ENCODE measurements at places on chromosomes 7 and 10.

DNA sequence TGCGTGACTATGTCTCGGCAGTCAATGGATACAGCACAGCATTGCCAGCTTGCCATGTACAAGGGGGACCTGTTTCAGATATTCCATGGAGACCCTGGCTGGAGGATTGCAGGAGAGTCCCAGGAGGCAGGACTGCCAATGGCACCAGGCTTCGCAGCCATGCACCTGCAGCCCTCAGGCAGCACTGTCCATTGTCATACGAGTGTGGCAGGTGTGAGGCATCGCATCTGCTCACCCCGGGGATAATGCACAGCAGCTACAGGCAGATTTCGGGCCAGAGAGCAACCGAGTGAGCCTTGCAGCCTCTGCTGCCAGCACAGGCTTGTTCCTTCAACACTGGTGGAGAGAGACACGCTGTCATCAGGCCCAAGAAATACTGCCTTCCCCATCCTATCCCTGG lies 415.1 kb downstream of the PAXIP1 start:
- DNase-seq: no peak

GRCh38 chr7:70615066-70615606 lies 516.8 kb upstream of the GALNT17 start:
- no peak for DNase-seq

DNA sequence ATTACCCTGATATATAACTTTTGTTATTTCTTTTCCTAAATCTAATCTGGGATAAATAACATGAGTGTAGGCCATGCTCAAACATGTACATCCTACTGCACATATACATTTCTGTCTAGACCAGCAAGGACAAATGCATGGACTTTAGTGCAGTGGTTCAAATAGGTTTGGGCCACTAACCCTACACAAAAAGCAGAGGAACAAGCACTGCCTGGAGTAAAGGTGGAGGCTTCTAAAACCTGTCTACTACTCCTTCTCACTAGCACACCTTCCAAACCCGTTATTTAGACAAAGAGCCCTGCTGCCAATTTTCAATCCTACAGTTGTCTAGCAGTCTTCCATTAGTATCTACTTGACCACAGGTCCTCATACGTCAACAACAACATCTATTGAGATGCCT lies 34.8 kb downstream of the SGCE start:
- DNase-seq: no peak

GRCh38 chr10:91088300-91089140 lies 131.9 kb upstream of the PCGF5 start:
- DNase-seq: peak; percentile 42

DNA sequence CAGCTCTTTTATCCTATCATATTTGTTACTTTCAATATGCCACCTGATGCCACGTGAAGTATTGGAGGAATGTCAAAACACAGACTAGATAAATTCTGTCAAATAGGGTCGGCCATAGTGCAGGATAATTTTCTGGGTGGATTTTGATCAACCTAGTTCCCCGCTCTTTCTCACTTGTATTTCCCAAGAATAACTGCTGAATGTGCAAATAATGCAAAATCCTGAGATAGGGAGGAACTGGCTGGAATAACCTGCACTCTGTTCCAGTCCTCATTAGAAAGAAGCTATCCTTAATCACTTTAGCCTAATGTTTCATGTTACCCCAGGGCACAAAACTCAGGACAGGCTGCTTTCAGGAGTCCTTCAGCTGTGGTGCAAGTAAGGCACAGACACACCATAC lies 33.9 kb downstream of the ZWINT start:
- no peak for DNase-seq

- DNase-seq: no peak
Observed at GRCh38 chr7:115056019-115056418, 134.1 kb downstream of the MDFIC start.

DNA sequence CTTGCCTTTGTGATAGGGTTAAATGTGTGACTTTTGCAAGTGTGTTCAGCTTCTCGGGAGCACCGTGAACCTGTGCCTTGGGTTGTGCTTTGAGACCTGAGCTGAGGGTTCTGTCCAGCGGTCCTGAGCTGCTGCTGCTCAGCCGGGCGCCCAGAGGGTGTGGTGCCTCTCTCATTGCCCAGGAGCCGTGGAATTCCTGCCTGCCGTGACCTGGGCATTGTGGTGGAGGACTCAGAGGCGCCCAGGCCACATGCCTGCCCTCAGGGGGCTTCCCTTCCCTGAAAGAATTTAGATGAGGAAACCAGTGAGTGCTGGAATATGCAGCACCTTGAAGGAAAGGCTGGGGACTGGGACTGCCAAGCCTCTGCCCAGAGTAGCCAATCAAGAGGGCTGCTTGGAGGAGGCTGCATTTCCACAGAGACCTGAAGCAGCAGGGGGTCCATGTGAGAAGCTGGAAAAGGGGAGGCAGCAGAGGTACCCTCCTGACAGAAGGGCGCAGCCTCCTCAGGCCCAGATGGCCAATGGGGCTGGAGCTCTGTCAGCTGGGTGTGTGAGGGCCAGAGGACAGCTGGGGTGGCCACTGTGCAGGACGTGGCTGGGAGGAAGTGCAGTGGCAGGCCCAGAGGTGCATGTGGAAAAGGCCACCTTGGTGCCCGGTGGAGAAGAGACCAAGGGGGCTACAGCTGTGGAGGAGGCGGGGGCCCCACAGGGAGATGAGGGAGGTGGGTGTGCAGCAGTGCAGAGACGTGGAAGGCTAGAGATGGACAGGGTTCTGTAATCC lies 107.3 kb downstream of the NKX6-2 start:
- no peak for DNase-seq

- DNase-seq: no peak
Observed at GRCh38 chr7:149703044-149703650, 70.2 kb downstream of the ZNF467 start.

DNA sequence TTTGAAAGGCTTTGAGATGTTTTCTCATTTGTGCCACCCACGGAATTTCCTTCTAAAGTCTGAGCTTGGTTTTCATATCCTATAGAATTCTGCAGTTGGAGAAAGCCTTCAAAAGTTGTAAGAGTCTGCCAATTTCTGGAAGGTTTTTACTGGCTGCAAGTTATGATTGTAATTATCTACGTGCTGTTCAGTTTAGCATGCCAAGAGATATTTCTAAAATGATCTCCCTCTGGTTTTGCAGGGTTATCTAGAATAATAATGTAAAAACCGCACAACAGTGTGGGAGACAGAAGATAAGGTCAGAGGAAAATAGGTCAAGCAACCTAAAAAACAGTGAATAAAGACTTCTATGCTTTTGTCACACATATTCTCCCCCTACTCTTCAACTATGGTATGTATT lies 69.3 kb downstream of the MTERF1 start:
- no peak for DNase-seq

GRCh38 chr7:30968747-30969603 lies 5.2 kb downstream of the GHRHR start:
- DNase-seq: no peak

GRCh38 chr7:24517166-24517565 lies 56.1 kb upstream of the PALS2 start:
- no peak for DNase-seq

DNA sequence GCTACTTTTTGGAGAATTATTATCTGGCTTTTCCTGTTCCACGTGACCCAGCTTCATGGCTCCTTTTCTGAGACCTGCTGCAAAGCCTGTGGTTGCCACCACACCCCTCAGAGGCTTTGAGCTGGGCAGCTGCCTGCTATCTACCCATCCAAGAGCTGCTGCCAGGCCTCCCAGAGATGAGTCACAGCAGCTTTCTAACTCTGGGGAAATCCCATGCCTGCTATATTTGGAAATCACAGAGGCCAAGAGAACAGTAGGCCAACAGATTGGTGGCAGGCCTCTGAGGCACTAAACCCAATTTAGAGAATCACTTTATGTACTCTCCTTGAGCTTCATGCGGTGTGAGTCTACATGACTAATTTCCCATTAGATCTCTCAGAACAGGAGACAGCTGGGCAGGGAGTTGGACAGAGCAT lies 35.2 kb downstream of the SGCE start:
- DNase-seq: peak; percentile 86

DNA sequence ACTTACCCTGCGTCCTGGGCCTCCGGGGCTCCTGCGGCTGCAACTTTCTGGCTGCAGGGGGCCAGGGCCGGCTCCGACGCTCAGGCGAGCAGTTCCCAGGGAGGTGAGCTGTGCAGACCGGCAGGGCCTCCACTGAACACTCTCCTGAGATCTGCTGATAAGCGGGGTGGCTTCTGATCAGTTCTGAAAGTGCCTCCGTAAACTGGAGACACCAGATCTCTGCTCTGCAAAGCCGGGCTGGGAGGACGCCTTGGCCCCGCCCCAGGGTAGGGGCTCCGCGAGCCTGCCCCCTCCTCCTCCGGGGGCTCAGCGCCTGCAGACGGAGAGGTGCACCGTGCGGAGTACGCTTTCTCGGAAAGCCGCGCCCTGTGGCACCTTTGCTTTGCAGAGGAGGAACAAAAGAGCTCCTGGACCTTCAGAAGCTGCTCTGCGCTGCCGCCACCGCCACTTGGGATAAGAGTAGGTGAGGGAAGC lies 141.3 kb upstream of the VKORC1L1 start:
- DNase-seq: no peak

- DNase-seq: no peak
Observed at GRCh38 chr7:154871507-154871906, 131.4 kb downstream of the PAXIP1 start.

GRCh38 chr7:30625283-30625682 lies 30.6 kb downstream of the GARS1 start:
- no peak for DNase-seq

DNA sequence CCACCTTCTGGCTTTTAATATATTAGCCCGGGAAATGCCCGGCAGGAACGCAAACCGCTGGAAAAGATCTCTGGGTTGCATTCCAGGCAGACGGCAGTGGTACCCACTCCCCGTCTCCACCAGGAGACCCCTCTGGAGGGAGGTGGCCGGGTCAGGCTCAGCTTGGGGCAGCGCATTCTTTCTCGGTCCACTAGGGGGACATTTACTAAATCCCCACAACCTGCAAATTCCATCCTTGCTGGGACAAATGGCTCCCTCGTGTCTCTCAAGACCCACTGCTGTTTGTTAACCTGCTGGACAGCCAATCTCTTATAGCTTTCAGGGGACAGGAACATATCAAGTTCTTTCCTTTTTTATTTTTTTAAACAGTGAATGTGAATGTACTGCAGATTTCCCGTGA lies 45.8 kb upstream of the CARD11 start:
- peak; percentile 47 for DNase-seq

- DNase-seq: no peak
Observed at GRCh38 chr10:23294638-23295247, 49.9 kb downstream of the C10orf67 start.

GRCh38 chr10:118868589-118868988 lies 113.8 kb upstream of the CACUL1 start:
- no peak for DNase-seq

DNA sequence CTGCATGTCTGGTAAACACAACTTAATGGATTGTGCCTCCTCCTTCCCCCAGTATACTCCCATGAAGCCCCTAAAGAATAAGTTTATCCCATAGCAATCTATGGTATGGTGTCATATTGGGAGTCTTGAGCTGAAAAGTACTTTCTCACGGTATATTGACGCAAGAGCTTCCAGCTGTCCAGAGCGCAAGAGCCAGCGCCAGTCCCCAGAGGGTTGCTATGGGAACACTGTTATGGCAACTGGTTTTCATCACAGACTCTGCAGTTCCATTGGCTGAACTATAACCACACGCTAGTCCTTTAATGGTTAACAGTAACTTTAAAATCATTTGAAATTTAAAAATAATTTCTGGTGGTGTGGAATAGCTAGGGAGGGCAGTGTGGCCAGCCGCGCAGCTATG lies 46.9 kb downstream of the PRPF18 start:
- DNase-seq: no peak

GRCh38 chr10:86393362-86393761 lies 26.8 kb upstream of the GRID1 start:
- DNase-seq: no peak

- no peak for DNase-seq
Observed at GRCh38 chr10:54650547-54650946, 150.5 kb downstream of the PCDH15 start.

DNA sequence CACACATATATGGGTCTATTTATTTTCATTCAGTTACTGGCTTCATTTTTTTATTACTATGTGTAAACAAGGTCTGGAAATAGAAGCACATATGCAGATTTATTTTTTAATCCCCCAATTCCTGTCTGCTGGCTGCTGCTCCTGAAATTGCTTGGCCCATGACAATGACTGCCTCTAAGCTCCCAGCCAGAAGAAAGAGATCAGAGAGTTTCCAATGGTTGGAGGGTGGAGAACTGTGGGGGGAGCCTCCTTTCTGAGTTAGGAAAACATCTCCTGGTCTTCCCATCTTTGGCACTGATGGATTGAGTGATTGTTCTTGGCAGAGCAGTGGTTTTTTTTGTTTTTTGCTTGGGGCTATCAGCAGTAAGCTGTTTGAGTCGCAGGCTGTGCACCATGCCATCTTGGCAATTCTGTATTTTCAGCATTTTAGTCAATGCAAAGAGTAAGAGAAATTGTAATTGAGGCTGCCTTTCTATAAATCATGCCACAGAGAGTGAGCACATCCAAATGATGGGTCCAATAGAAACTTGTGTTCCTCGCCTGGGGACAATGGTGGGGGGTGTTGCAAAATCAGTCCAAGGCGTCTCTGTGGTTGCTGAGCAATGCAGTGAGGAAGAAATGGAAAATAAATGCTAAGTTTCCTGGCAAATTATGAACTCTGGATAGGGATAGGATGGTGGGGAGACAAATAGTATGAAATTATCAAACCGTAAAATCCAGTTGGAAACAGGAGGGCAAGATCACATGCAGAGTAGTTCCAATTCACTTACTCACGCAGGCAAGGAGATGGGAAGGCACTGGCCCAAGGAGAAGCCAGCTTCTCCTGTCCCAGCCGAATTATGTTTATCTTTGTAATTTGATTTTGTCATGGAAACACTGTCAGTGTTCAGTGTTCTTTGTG lies 382.4 kb downstream of the SORCS3 start:
- DNase-seq: no peak

DNA sequence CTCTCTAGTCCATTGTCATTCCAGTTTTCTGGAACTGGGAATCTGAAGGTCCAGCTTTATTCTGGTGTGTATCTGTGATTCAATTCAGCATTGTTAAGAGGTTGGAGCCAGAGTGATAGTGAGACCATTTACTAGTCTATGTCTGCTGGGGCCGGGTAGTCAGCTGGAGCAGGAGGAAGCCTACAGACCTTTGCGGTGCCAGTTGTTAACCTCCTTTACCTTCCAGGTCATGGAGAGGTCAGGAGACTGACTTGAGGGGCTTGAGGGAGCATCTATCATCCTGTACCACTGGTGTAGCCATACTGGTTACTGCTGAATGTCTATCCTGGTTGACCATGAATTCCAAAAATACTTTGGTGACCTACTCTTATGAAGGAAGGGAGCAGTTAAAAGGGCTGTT lies 9.2 kb upstream of the CSTF2T start:
- DNase-seq: no peak

- no peak for DNase-seq
Observed at GRCh38 chr10:12819071-12819470, 182.4 kb downstream of the CCDC3 start.

DNA sequence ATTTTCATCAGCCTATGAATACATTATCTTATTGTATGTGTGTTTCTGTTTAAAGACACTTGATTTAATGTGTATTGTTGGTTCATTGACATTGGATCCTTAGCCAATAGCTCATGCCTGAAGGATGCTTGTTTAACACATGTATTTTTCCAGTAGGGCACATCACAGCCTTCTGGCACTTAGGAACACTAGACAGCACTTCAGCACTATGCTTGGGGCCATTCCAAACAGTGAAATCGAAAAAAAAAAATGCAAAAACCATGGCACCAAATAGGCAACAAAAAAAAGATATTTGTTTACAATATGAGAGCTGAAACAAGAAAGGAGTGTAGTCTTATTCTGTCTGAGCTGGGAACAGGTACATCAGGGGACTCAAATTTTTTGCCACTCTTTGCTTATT lies 262.8 kb downstream of the SLC25A13 start:
- DNase-seq: no peak
